Kasumi-1 (cell line): ENCODE measurements at places on chromosomes 7 and 10.

DNA sequence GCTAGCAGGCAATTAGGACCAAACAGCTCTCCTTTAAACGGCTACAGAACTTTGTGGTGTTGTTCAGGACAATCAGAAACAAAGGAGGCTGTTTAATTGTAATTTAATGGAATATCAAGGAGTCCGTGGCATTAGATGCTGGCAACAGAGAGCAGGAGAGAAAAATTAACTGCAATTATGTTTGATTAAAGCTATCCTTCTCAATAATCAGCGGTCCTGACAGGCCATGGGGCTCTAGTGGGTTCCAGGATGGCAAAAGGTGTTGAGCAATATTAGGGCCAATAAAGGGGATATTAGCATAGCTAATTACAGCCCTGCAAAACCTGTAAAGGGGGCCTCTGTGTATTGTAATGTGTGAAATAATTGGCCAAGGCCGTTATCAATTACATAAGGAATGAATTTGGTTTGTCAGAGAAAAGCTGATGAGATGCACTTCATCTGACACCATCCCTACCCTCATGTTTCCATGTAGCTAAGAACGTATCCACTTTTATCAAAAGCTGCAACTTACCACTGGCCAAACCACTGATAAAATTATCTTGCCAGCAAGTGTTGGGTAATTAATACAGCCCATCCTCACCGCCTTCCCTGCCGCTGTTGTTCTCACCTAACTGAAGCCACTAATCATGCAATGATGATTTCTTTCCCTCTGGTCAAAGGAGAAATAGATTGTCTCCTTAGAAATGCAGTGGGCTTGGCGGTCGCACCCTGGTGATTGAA is 81.6 kb downstream of the EBF3 start:
- no peak for DNase-seq

DNA sequence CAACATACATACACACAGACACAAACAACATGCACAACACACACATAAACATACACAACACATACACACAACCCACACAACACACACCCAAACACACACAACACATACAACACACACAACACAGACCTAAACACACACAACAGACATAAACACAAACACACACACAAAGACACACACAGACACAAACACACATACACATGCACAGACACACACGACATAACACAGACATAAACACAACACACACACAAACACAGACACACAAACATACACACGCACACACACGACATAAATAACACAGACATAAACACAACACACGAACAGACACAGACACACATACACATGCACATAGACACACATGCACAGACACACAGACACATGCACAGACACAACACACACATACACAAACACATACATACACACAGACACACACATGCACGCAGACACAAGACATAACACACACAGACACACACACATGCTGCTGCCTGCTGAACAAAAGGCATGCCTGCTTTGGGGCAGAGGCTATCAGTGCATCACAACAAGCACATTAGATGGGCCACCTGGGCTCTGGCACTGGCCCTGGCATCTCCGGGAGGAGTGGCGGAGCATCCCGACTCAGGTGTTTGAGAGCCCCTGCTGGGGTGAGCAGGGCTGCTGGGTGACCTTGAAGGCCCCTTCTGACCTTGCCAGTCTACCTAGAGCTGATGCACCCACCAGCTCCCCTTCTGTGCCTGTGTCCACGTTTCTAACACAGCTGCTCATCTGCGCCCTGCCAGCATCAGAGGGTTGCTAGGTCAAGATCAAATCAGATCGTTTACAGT is 5.3 kb downstream of the LRCH4 start:
- DNase-seq, result no peak

- no peak for DNase-seq
Measured at GRCh38 chr10:89312973-89313372, 11.1 kb downstream of the IFIT2 start.

DNA sequence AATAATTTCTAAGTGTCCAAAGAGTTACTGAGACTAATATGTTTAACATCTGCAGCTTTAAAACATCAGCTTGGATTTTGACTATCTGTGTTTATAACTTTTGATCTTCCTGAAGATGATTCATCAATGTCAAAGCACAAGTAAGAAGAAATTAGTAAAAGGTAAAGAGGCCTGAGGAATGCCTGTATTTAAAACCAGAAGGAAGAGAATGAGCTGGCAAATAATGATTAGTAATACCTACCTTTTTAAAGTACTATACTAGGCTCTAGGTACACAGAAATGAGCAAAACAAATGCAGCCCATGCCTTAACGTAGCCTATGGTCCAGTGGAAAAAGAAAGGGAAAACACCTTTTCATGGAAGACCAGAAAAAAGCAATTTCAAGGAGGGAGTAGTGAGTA is 158.0 kb downstream of the KCND2 start:
- DNase-seq, result no peak

GRCh38 chr10:71308985-71309384 is 10.1 kb upstream of the SLC29A3 start:
- DNase-seq, result no peak

DNA sequence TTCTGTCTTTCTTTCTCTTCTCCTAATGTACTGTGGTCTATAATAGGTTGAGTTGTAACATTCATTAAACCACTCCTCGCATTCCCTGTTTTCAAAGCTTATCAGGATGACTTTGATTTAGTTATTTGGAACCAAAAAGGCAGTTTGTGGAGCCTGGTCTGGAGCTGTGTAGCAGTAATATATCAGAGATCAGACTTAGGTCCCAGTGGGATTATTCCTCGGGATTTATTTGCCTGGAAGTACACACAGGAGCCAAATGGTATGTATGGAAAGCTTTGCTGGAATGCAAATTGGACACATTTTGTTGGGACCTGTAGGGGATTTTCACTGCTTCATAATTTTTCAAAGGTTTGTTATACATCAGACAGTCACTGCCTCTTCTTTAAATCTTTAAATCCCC is 40.9 kb downstream of the GBF1 start:
- no peak for DNase-seq

GRCh38 chr10:61120805-61121204 is 176.8 kb upstream of the RHOBTB1 start:
- DNase-seq, result no peak

DNA sequence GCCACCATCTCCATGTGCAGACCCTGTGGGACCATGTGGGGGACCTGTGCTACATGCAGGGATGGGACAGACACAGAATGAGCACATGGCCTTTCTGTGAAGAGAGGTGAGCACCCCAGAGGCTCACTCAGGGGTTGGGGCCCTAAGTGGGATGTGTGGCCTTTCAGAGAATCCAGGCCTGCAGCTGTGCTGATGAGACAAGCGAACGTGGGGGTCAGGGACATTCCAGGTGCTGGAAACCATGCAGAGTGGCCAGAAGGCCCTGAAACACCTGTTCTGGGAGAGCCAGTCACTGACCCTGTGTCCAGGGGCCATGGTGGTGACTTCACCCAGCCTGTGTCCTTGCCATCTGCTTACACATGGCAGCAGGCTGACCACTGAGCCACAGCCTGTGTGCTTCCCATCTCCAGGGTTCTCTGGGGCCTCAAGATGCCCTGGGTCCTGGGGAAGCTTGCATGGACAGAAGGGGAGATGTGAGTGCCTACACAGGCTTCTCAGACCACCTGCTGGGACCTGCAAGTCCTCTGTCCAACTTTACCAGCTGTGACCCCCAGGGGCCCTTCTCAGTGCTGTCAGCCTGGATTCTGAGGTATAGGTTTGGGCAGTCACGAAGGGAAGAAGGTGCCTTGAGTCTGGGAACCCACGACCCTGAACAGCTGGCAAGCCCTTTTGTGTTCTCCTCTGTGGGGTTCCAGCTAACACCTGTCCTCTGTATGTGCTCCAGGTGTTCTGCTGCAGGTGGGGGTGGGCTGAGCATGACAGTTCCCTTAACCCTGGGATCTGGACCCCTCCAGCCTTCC is 17.6 kb downstream of the RAMP3 start:
- DNase-seq, result no peak

DNA sequence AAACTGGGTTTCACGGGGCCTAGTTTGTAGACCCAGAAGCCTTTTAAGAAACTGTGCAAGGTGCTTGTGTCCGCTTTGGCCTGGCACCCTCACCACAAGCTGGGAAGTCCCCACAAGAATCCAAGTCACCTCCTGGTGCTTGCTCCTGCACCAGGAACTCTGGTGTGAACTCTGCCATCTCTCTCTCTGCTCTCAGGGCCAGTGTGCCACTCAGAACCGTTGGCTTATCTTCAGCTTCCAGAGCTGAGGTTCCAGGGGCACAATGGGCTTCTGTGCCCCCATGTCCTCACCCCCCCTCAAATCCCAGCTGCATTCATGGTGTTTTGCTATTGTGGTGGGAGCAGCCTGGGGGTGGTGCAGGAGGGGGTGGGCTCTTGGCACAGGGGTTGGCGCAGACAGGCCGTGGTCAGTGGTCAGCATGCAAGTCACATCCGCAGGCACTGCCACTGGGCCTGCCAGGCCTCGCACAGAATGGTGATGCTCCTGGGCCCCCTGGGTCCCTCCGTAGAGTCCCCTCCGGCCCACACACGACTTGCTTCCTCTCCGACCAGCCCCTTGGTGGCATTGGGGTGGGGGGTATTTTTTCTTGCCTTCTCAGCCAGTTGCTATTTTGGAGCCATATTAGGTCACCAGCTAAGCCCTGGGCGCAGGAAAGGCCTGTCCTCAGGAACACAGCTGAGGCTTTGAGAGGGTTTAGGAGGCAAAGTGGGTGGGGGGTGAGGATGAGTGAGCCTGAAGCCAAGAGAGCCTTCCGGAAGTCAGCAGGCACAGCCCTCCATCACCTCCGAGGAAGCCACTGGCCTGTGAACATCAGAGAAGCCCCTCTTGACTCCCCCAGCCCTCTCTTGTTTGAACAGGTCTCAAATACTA is 3.0 kb downstream of the ZCCHC24 start:
- no peak for DNase-seq

- no peak for DNase-seq
Measured at GRCh38 chr10:102153093-102153620, 968 bp downstream of the NOLC1 start.

GRCh38 chr7:127710635-127711034 is 58.6 kb downstream of the SND1 start:
- no peak for DNase-seq

DNA sequence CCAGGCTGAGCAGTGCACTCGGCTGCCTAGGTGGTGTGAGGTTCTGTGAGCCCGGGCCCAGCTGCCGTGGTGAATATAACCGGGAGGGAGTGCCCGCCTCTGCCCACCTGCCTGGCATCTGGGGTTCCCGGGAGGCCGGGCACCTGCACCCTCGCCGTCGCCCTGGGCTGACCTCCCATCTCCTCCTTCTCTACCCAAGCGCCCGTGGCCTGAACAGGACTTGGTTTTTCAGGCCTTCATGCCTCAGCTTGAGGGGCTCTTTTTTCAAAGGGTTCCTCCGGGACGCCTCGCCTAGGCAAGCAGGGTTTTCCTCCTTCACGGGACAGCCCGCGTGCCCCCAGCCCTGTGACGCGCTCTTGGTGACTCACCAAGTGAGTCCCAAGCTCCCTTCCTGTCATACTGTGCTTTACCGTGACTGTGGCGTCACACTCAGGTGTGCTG is 9.9 kb downstream of the INPP5A start:
- no peak for DNase-seq

DNA sequence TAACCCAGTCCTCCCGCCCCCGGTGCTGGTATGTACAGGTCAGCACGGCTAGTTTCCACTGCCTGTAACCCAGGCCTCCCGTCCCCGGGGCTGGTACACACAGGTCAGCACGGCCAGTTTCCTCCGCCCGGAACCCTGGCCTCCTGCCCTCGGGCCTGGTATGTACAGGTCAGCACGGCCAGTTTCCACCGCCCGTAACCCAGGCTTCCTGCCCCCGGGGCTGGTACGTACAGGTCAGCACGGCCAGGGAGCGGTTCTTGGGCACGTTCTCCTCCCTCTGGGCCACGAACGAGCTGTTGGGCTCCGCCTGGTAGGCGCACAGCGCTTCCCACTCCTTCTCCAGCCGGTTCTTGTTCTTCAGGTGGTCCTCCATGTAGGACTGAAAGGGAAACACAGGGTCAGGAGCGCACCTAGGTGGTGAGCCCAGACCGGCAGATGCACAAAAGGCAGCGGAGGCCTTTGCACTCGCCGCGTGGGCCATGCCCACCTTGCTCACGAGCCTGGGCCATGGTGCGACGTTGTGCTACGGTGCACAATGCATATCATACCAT is 284.4 kb downstream of the DNAJB6 start:
- no peak for DNase-seq

DNA sequence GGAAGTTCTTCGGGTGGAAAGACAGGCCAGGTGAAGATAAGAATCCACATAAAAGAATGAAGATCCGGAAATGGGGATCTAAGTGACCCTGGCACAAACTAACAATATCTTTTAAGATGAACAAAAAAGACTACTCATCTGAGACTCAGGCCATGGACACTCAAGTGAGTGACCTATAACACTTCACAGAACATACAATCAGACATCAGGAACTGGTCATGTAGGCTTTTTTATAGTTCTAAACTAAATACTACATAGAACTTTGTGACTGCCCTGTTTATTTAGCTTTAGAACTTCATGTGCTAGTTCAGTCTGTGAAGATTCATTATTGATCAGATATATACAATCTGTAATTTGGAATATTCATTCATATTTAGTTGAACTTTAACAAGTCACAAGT is 52.8 kb downstream of the MMRN2 start:
- no peak for DNase-seq

DNA sequence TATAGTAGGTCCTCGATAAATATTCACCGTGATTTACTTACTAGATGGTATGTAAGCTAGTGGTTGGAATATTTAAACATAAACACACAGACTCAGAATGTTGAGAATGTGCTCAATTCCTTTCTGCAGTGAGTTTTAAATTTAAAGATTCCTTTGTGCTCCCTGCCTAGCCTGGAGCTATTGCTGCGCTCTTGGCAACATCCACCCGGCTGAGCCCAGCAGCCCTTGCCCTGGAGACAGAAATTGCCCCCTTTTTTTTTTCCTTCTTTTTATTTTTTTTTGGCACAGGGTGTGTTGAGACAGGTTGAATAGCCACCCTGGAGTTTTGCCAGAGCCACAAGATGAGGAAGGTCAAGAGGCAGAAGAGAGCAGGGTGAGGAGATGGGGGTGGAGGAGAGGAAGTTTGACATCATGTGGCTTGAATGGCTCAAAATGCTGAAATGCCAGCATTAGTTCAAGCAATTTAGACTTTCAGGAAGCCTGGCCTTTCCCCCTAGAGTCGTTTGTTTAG is 180.8 kb downstream of the PRKCQ start:
- DNase-seq, result peak; percentile 66

DNA sequence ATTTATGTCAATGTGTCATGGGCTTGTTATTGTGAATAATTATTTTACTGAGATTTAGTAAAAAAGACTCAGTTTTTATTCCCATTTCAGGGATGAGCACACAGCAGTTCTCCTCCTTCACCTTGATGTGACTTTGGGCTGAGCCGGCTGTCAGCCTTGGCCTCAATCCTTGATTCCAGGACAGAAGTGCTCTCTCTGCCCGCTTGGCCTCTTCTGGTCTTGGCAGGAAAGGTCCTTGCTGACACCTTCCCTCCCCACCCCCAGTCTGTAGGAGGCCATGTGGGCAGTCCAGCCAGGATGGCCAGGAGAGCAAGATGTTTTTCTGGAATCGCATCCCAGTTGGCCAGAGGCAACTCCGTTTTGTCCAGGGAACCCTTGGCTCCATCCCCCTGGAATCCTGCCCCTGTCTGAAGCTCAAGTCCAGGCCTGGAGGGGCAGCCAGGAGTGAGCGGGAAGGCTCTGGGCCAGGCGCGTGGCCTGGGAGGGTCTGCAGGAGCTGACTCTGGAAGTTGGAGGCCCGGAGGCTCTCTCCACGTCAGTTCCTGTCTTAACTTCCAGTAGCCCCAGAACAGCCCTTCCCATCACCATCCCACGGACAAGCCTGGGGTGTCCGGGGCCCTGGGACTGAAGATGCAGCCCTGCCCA is 100.9 kb downstream of the PDGFA start:
- no peak for DNase-seq

GRCh38 chr7:9391984-9392383 is 958.6 kb downstream of the NXPH1 start:
- no peak for DNase-seq
